Spleen (tissue), 13 donors: ENCODE measurements at places on chromosomes 16 and 17.
A peak's percentile ranks its signal among the peaks of the same experiment; 100 is the strongest.

GRCh38 chr17:48239603-48239995 lies 132.0 kb downstream of the SNX11 start:
- no peak for DNase-seq

GRCh38 chr17:31052187-31052889 lies 42.4 kb upstream of the NF1 start:
- DNase-seq, result no peak

GRCh38 chr16:2484898-2485508 lies 10.1 kb downstream of the TBC1D24 start:
- no peak for DNase-seq

DNA sequence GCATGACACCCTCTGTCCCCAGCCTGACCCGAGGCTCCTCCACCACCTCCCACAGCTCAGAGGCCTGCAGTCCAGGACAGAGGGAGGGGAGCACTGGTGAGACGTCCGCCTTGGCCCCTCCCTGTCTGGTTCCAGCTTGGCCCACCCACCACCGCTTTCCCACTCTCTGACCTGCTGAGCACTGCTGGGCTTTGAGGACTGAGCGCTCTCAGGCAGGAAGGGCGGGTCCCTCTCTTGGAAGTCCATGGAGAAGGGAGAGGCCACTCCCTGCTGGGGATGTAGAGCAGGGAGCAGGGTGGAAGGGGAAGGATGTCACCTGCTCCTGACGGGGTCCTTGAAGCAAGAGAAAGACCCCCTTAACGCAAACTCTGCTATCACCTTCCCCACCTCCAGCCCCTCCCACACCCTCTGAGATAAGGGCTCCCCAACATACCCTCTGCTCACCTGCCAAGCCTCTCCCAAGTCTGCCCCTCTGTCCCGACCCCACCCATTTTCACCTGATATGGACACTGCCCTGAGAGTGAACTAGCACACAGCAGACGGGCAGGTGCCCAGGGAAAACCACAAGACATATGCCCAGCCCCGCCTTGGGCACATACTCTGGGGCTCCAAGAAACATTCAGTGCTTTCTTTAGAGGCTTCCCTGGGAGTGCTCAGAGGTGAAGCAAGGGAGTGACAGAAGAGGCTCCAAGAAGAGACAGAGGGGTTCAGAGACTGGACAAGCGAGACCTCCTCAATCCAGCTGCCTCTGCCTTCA lies 1.4 kb downstream of the OSBPL7 start:
- DNase-seq, result no peak

GRCh38 chr17:42453439-42453838 lies 5.2 kb upstream of the ATP6V0A1 start:
- DNase-seq, result no peak

DNA sequence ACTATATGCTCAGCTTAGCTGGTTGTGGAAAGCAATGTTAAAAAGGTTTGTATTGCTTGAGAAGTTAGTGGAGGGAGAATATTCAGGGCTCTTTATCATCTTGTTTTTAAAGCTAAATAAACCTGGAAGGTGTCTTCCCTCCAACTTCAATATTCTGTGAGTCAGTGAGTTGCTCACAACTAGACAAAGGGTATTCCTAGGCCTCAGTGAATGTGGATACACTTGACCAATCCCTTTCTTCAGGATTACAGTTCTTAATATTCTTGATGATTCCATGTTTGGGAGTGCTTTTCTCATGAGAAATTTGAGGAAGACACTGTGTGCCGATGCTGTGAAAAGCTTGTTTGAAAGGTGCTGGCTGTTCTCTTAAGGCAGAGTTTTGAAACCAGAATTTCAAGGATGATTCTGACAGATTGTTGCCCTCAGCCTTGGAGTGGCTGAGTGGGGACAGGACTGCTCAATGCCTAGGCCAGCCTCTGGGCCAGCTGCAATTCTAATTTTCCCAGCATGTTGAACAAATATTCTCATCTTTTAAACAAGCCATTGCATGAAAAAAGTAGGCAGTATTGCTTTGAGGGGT lies 30.1 kb downstream of the MAP2K4 start:
- DNase-seq, result no peak

DNA sequence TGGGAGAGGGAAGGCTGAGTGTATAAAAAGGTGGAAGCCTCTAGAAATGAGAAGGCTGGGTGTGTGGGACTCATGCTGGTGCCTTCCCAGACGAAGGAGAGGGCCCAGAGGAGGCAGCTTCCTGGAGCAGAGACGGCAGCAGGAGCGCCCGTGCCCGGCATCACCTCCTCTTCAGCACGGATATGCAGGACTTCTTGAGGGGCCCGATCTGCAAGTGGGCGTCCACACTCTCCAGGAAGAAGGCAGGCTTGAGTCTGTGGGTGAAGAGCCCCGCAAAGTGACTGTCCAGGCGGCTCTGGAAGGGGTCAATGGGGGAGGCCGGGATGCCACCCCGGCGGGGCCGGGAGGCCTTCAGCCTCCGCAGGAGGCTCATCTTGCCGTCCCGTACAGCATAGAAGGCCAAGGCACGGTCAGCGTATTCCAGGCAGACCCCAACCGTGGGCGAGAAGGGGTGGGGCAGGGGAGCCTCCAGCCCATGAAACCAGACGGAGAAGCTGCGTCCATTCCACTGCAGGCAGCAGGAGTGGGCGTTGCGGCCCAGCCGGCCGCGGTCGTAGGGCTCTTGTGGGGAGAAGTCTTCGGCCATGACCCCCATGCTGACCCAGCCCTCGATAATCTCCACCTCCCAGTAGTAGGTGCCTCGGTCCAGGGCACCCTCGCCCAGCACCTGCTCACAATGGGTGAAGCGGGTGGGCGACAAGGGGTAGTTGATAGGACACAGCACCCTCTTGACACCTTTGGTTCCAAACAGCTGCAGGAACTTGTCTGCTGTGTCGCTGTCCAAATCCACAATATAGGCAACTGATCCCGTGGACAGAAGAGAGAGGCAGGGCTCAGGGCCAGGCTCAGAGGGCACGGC lies 3.8 kb downstream of the TRIM47 start:
- DNase-seq, result no peak

- DNase-seq, result no peak
Measured at GRCh38 chr17:82517230-82517865, 2.2 kb upstream of the FOXK2 start.

GRCh38 chr16:6852643-6853225 lies 479.9 kb upstream of the RBFOX1 start:
- no peak for DNase-seq

- no peak for DNase-seq
Measured at GRCh38 chr16:56019274-56019673, 144.1 kb upstream of the CES5A start.

DNA sequence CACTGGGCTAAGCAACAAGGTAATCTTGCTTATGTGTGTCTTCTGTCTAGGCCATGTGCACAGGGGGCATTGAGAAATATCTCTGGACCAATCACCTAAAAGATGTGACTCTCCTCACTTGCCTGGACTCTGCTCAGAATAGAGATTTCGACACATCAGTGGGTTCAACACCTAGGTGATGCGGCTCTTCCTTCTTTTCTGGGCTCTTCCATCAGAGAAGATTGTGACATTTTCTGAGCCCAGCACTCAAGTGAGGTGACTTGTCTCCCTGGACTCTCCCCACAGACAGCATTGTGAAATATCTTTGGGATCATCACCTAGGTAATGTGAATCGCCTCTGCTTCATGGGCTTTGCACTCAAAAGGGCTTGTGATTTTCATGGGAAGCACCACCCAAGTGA lies 1904.1 kb downstream of the TP53TG3F start:
- DNase-seq, result no peak

DNA sequence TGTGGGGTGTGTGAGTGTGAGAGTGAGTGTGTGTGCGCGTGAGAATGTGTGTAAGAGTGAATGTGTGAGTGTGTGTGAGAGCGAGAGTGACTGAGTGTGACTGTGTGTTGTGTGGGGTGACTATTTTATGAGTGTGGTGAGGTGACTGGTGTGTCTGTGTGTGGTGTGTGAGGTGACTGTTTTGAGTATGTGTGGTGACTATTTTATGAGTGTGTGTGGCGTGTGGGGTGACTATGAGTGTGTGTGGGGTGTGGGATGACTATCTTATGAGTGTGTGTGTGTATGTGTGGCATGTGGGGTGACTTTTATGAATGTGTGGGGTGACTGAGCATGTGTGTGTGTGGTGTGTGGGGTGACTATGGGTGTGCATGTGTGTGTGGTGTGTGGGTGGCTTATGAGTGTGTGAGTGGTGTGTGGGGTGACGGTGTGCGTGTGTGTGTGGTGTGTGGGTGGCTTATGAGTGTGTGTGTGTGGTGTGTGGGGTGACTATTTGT lies 152.9 kb upstream of the PLCG2 start:
- DNase-seq, result no peak

DNA sequence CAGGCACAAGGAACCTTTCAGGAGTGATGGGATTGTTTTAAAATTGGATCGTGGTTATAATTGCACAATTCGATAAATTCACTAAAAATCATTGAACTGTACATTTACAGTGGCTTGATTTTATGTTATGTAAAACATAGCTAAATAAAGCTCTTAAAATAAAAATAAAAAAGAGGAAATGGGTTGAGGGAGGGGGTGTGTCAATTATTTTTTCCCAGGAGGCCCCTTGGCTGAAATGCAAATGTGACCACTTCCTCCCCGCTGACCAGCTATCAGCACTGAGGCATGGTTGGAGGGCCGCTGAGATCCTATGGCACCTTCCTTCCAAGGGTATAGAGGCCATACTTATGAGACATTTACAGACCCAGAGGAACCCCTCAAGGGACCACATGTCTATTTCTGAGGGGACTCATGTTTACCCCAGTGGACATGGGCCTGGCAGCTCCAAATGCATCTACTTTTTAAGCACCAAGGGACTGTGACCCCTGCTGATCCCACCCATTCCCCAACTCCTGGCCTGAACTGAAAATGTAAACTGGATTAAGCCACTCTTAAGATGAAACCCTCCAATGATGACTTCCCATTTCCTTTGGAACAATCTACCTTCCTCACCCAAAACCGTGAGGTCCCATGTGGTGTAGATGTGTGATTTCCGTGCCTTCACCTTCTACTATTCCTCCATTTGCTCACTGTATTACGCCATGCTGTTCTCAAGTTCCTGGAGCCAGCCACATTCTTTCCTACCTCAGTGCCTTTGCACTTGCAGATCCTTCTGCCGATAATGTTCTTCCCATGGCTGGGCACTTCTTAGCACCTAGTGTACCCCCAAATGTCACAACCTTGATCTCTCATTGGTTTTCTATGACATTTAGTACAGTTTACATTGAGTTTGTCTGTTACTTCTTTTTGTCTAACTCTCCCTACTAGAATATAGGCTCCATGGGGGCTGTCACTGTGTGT lies 2.8 kb upstream of the IL21R start:
- peak; percentile 81 for DNase-seq

DNA sequence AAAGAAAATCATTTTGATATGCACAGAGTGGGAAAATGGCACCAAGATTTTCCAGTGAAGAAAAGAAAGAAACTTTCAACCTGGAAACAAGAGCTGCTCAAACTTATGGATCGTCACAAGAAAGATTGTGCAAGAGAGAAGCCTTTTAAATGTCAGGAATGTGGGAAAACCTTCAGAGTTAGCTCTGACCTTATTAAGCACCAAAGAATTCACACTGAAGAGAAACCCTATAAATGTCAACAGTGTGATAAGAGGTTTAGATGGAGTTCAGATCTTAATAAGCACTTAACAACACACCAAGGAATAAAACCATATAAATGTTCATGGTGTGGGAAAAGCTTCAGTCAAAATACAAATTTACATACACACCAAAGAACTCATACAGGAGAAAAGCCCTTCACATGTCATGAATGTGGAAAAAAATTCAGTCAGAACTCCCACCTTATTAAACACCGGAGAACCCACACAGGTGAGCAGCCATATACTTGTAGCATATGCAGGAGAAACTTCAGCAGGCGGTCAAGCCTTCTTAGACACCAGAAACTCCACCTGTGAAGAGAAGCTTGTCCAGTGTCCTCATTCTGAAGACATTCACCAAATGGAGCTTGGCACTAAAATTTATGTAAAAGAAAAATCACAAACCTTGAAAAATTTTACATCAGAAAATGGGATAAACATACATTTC lies 12.2 kb downstream of the ZNF75A start:
- no peak for DNase-seq

- peak; percentile 96 for DNase-seq
Measured at GRCh38 chr16:67279296-67280089, at the start of gene PLEKHG4. Gene PLEKHG4, plus strand, starts transcription at chr16:67279532. Its CDS starts 513 bp downstream, at chr16:67280045.
